Central memory CD8-positive, alpha-beta T cell (primary cell): ENCODE measurements at places on chromosomes 5 and 9.

DNA sequence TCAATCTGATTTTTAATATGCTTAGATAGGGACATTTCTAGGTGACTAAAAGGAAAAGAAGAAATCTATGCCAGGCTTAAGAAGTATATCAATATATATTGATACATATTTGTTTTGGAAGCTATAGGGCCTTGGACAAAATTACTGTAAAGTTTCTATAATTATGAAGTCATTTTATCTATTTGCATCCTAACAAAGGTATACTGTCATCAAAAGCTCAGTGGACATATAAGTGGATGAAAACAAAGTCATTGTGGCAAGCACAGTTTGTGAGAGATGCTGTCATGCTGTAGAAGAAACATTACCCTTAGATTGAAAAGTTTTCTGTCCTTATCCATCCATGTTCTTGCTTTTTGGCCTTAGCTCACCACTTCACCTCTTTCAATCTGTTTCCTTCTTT, 140.3 kb upstream of the SPEF2 start:
- no peak overlapping the region for H3K27ac ChIP-seq
- peaks cover 6% of the 10 kb centered on the region for H3K36me3 ChIP-seq
- no peak for DNase-seq

- no peaks in the 10 kb centered on the region for H3K27me3 ChIP-seq
- H3K4me1 ChIP-seq: peaks cover 22% of the 10 kb centered on the region
- peaks cover 2% of the 10 kb centered on the region for H3K36me3 ChIP-seq
- DNase-seq: no peak
- peak overlapping the region; percentile 29 for H3K27ac ChIP-seq
Measured at GRCh38 chr5:154365823-154366222, 80.0 kb upstream of the SAP30L start.

- no peak for DNase-seq
- peaks cover 15% of the 10 kb centered on the region for H3K4me1 ChIP-seq
- peaks cover 7% of the 10 kb centered on the region for H3K36me3 ChIP-seq
Measured at GRCh38 chr5:37197340-37198050, 51.7 kb downstream of the CPLANE1 start.

GRCh38 chr5:16883806-16884205, 52.3 kb downstream of the MYO10 start:
- H3K4me3 ChIP-seq: no peak overlapping the region
- H3K27me3 ChIP-seq: no peaks in the 10 kb centered on the region
- H3K4me1 ChIP-seq: no peaks in the 10 kb centered on the region
- DNase-seq: no peak
- no peak overlapping the region for H3K27ac ChIP-seq

GRCh38 chr5:38948501-38948900, 102.7 kb downstream of the OSMR start:
- H3K4me1 ChIP-seq: no peaks in the 10 kb centered on the region
- no peaks in the 10 kb centered on the region for H3K27me3 ChIP-seq
- no peak overlapping the region for H3K27ac ChIP-seq
- H3K36me3 ChIP-seq: peaks cover 55% of the 10 kb centered on the region

DNA sequence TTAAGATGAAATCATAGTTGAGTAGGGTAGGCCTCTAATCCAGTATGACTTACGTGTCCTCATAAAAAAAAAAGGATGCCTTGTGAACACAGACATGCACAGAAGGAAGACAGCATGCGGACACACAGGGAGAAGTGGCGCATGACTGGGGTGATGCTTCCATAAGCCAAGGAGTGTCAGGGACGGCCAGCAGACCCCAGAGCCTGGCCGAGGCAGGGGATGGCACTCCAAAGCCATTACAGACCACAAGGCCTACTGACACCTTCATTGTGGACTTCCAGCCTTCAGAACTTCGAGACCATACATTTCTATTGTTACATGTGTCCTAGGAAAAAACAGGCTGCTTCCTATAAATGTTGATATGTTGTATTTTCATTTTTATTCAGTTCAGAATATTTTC, 19.9 kb downstream of the EHMT1 start:
- no peak for DNase-seq
- peaks cover 9% of the 10 kb centered on the region for H3K36me3 ChIP-seq
- H3K4me3 ChIP-seq: peak overlapping the region; percentile 75
- peak overlapping the region; percentile 93 for H3K27ac ChIP-seq
- no peaks in the 10 kb centered on the region for H3K27me3 ChIP-seq
- H3K4me1 ChIP-seq: peaks cover 58% of the 10 kb centered on the region

GRCh38 chr5:139901986-139902385, 106.4 kb downstream of the PSD2 start:
- no peak overlapping the region for H3K4me3 ChIP-seq
- DNase-seq: no peak
- H3K36me3 ChIP-seq: peaks cover 5% of the 10 kb centered on the region
- H3K4me1 ChIP-seq: peaks cover 33% of the 10 kb centered on the region
- peaks cover 21% of the 10 kb centered on the region for H3K27me3 ChIP-seq
- H3K27ac ChIP-seq: no peak overlapping the region

GRCh38 chr5:138844125-138844461, 31.0 kb downstream of the LRRTM2 start:
- no peak for DNase-seq
- H3K4me3 ChIP-seq: no peak overlapping the region
- no peak overlapping the region for H3K27ac ChIP-seq
- no peaks in the 10 kb centered on the region for H3K36me3 ChIP-seq
- H3K4me1 ChIP-seq: peaks cover 11% of the 10 kb centered on the region

DNA sequence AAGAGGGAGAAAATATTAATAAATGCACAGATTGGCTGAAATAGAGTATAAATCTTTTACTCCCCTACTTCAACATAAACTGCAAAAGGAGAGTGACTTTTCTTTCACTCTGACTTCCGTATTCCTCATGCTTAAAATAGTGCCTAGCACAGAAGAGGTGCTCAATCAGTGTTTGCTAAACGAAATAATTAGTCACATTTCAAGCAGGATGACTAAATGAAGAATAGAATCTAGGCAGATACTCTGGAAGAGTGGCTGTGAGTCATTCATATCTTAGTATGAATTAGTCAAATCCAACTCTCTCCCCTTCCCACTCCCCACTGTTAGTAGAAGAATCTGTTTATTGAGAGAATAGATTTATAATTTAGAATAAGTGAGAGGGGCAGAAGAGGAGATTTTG, 4.8 kb downstream of the CD274 start:
- no peaks in the 10 kb centered on the region for H3K27me3 ChIP-seq
- H3K36me3 ChIP-seq: peaks cover 6% of the 10 kb centered on the region
- H3K27ac ChIP-seq: peak overlapping the region; percentile 20
- H3K4me3 ChIP-seq: no peak overlapping the region

GRCh38 chr5:168931638-168932345, 352.6 kb upstream of the PANK3 start:
- H3K36me3 ChIP-seq: no peaks in the 10 kb centered on the region
- no peaks in the 10 kb centered on the region for H3K4me1 ChIP-seq
- peaks cover 63% of the 10 kb centered on the region for H3K27me3 ChIP-seq
- H3K27ac ChIP-seq: no peak overlapping the region
- DNase-seq: no peak
- no peak overlapping the region for H3K4me3 ChIP-seq

DNA sequence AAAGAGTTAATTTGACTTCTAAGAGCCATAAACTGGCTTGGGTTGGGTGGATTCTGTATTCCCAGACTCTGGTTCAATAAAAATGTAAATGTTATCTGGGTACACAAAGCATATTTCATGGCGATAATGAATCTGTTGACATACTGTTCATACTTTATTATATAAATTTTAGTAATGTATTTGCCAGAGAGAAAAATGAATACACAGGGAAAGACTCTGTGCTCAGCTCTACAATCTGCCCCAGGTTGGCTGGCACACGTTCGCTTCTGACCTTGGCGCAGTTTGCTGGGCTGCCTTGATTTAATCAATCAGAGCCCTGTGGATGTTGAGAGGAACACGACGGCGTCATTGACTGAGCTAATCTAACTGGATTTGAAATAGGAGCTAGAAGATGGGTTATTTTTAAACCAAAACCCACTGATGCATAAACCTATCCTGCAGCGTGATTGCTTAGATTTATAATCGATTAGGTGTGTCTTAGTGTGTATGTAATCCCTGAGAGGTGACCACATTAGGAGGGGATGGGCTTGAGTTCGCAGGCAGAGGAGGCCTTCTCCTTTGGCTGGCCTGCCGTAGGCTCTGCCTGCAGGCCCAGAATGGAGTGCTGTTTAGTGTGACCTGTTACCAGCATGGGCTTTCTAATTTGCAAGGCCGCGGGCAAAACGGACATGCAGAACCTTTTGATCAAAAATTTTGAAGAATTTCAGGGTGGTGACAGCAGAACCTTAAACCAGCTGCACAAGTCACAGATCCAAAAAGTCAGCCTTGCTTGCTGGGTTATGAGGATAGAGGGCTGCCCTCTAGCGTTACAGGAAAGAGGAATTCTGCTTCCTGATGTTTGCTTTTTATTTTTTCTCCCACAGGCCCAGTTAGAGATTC, 3.9 kb upstream of the ADCY2 start:
- no peak for DNase-seq
- no peaks in the 10 kb centered on the region for H3K36me3 ChIP-seq
- no peak overlapping the region for H3K4me3 ChIP-seq
- no peak overlapping the region for H3K27ac ChIP-seq
- H3K27me3 ChIP-seq: peaks cover 18% of the 10 kb centered on the region

GRCh38 chr5:145347026-145347616, 488.0 kb downstream of the PRELID2 start:
- no peak for DNase-seq
- H3K27ac ChIP-seq: no peak overlapping the region
- no peak overlapping the region for H3K4me3 ChIP-seq
- H3K4me1 ChIP-seq: no peaks in the 10 kb centered on the region
- no peaks in the 10 kb centered on the region for H3K36me3 ChIP-seq

GRCh38 chr5:133466556-133467334, 145.6 kb downstream of the FSTL4 start:
- no peak for DNase-seq
- peaks cover 13% of the 10 kb centered on the region for H3K27me3 ChIP-seq
- peaks cover 2% of the 10 kb centered on the region for H3K36me3 ChIP-seq
- H3K4me1 ChIP-seq: no peaks in the 10 kb centered on the region

DNA sequence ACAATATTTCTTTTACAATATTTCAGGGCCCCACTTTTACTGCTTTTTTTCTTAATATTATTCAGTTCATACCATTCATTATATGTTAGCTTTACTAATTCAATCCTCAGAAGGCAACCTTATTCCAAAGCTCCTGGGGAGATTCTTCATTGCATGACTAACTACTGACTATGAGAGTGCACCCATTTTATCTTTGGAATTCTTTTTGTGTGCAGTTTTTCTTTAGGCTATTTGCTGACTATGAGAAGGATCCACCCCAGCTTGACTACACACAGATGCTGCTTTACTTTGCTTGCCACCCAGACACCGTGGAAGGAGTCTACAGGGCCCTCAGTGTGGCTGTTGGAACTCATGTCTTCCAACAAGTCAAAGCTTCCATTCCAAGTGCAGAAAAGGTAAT, 56.9 kb upstream of the IL7R start:
- no peak for DNase-seq
- H3K4me1 ChIP-seq: peaks cover 54% of the 10 kb centered on the region
- H3K4me3 ChIP-seq: no peak overlapping the region
- H3K36me3 ChIP-seq: peaks cover 12% of the 10 kb centered on the region
- no peak overlapping the region for H3K27ac ChIP-seq

GRCh38 chr9:98774746-98775145, 21.6 kb downstream of the ANKS6 start:
- no peak overlapping the region for H3K4me3 ChIP-seq
- H3K27me3 ChIP-seq: no peaks in the 10 kb centered on the region
- no peak for DNase-seq
- peaks cover 9% of the 10 kb centered on the region for H3K4me1 ChIP-seq

DNA sequence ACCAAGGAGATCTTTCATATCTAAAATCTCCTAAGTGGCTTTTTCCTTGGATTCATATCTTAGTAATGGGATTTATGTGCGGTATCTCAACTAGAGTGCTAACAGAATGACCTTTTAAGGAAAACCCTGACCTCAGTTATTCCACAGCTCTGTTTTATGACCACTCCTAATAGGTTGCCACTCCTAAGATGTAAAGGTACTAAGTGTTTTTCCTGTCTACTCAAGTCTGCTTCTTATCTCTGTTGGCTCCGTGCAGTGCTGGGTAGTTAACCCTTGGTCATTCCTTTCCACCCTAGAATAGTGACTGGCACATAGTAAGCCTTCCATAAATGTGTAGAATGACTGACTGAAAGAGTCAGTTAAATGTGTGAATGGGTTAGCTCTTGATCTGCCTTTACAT, 161.4 kb downstream of the DOCK2 start:
- no peak overlapping the region for H3K27ac ChIP-seq
- peaks cover 18% of the 10 kb centered on the region for H3K36me3 ChIP-seq
- no peak for DNase-seq
- H3K27me3 ChIP-seq: no peaks in the 10 kb centered on the region

- H3K27me3 ChIP-seq: peaks cover 12% of the 10 kb centered on the region
- no peaks in the 10 kb centered on the region for H3K36me3 ChIP-seq
- DNase-seq: no peak
Measured at GRCh38 chr5:14246350-14247053, 103.4 kb downstream of the TRIO start.

DNA sequence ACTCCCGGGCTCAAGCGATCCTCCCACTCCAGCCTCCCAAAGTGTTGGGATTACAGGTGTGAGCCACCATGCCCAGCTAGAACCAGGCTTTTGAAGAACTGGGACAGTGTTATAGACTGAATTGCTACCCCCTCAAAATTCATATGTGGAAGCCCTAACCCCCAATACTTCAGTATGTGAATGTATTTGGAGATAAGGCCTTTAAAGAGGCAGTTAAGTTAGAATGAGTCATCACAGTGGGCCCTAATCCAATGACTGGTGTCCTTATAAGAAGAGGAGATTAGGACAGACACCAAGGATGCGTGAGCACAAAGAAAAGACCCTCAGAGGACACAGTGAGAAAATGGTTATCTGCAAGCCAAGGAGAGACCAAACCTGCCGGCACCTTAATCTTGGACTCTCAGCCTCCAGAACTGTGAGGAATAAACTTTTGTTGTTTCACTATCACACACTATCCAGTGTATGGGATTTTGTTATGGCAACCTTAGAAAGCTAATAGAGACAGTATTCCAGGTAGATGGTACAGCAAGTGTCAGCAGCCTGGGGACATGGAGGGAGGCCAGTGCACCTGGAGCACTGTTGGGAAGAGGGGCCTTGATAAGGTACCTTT, 31.4 kb upstream of the ERGIC1 start:
- H3K36me3 ChIP-seq: peaks cover 6% of the 10 kb centered on the region
- no peaks in the 10 kb centered on the region for H3K27me3 ChIP-seq
- H3K4me1 ChIP-seq: peaks cover 24% of the 10 kb centered on the region
- H3K27ac ChIP-seq: no peak overlapping the region

- peaks cover 2% of the 10 kb centered on the region for H3K36me3 ChIP-seq
- peaks cover 22% of the 10 kb centered on the region for H3K4me1 ChIP-seq
- H3K27me3 ChIP-seq: peaks cover 1% of the 10 kb centered on the region
- H3K27ac ChIP-seq: peak overlapping the region; percentile 70
Measured at GRCh38 chr5:180072556-180072955, 997 bp upstream of the RNF130 start.

GRCh38 chr9:124122813-124123462, 111.4 kb downstream of the LHX2 start:
- no peaks in the 10 kb centered on the region for H3K36me3 ChIP-seq
- peaks cover 7% of the 10 kb centered on the region for H3K4me1 ChIP-seq
- no peak overlapping the region for H3K4me3 ChIP-seq
- no peak overlapping the region for H3K27ac ChIP-seq
